ENCODE measurements at places on chromosomes 3 and 15.

GRCh38 chr3:8755564-8756237 lies 13.7 kb downstream of the OXTR start:
- no peak for DNase-seq

DNA sequence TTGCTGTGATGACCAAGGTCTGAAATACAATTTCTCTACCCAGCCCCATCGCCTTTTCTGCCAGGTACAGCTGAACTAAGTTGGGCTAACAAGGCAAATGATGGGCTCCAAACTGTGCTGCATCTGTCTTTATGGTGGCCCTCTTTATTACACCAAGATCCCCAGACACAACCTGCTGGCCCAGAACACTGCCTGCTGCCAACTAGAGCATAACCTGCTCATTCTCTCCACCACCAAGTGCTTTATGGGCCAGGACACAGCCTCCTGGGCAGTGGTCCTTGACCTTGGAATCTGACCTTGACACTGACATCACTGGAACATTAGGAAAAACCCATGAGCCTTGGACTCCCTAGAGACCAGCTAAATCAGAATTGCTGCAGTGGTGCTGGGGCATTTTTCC lies 3.3 kb downstream of the LINS1 start:
- DNase-seq: no peak

DNA sequence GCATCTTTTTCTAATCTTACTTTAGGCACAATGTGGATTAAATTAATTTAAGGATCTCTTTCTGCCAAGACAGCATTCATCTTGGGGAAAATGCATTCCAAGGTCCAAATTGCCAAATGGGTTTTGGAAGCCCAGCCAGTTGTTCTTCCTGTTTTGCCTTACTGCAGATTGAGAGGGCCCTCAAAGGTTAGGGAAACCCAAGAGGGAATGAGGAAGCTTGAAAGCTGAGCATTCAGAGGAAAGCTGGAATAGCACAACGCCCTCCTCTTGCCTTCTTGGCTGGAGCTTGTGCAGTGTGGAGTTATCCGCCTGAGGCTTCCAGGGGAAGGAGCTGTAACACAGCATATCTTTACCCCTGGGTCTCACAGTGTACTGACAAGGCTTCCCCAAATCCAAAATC lies 18.2 kb upstream of the SACM1L start:
- DNase-seq: peak; percentile 63

- DNase-seq: no peak
Measured at GRCh38 chr3:38312356-38312755, 30.3 kb downstream of the SLC22A14 start.

- no peak for DNase-seq
Measured at GRCh38 chr15:100058458-100058857, 283.3 kb downstream of the ADAMTS17 start.

DNA sequence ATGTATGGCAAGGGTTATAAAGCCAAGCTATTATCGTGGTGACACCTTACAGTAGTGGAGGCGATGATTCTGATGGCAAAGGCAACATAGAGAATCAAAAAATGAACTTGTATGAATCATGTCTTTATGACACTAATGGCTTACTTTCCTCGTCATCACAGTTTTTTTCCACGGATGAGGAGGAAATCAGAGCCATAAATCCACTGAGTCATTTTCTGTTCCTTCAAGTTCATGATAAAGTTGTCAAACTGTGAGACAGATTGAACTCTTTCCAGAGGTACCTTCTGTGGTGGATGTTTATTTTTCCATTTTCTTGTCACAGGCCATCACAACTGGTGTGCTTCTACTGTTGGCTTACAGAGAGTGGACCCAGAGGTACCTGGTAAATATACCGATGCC lies 8.5 kb downstream of the TMEM212 start:
- DNase-seq: peak; percentile 53

DNA sequence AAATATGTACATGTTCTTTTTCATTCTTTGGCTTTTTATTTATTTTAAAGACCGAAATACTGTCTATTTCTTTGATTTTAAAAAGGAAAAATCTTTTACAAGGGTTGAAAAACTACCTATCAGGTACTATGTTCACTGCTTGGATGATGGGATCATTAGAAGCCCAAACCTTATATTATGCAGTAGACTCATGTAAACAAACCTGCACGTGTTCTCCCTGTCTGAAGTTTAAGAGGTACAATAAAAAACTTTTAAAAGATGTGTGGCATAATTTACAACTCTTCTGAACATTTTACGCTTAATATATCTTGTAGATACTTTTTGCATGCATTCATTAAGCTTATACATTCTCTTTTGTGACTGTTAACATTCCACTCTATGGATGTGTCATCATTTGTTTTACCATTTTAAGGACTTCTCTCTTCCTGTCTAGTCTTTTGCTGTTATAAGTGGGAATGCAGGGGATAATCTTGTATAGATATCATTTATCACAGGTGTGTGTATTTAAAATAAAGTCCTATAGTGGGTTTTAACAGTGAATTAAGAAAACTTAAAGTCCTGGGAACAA lies 6.2 kb downstream of the MGA start:
- DNase-seq: no peak

DNA sequence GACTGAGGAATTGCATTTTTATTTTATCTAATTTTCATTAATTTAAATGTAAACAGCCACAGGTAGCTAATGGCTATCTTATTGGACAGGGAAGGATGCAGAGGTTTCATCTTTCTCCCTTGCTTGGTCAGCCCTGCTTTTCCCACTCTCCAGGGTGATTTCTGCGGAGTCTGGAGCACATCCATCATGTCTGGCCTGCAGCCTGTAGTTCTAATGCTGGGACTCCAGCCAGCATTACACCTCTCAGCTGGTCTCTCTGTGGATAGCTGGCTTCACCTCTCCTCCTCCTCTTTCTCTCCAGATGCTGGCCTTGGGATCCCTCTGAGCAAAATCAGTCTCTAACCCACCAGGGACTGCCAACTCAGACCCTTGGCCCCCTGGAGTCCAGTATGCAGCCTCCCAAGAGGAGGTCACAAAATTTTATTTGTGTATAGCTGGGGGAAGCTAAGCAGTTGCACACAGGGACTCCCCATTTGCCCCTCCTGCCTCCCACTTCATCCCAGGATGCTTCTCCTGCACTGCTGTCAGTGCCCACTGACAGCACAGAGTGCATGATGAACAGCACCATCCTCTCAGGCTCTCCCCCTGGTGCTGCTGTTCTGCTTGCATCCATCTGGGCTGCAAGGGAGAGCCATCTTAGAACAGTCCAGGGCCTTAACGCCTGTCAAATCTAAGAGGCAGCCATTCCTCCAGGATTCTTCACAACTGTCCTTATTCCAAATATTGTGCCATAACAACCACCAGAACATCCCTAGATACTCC lies 1.7 kb downstream of the BFSP2 start:
- no peak for DNase-seq

GRCh38 chr3:166453478-166453877 lies 616.3 kb upstream of the BCHE start:
- DNase-seq: no peak

DNA sequence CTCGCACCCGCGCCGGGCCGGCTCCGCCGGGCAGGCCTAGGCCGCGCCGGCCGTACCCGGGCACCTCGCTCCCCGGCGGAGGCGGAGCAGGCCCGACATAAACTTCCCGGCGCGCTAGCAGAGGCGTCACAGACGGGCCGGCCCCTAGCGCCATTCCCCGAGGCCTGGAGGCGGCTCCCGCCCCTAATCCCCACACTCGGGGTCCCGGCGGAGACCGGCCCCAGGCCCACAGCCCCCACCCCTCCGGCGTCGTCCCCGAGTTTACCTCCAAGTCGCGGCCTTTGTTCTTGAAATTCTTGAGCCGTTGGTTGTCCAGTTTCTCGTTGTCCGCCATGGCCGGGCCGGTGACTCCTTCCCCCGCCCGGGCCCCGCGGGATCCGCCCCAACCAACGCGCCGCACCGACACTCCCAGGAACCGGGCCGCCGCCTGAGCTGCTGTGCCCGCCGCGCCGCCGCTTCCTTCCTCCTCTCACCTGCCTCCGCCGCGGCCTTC lies 376 bp downstream of the KPNA4 start:
- DNase-seq: peak; percentile 70

DNA sequence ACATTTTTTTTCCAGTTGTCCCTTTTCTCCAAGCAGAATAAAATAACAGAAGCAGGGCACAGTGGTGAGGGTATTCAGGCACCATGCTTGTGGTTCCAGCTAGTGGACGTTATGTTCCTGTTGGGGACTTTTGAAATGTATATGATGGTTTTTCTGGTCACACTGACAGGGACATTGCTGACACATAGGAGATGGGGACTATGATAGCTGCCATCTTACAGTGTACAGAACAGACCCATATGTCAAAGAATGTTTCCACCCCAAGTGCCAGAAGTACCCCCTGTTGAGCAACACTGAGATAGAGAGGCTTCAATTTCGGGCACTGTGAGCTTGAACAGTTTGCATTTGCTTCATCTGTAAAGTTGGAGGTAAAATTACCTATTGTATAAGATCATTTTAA lies 38.6 kb downstream of the MCTP2 start:
- no peak for DNase-seq

GRCh38 chr3:66762916-66763693 lies 235.0 kb upstream of the KBTBD8 start:
- DNase-seq: no peak

DNA sequence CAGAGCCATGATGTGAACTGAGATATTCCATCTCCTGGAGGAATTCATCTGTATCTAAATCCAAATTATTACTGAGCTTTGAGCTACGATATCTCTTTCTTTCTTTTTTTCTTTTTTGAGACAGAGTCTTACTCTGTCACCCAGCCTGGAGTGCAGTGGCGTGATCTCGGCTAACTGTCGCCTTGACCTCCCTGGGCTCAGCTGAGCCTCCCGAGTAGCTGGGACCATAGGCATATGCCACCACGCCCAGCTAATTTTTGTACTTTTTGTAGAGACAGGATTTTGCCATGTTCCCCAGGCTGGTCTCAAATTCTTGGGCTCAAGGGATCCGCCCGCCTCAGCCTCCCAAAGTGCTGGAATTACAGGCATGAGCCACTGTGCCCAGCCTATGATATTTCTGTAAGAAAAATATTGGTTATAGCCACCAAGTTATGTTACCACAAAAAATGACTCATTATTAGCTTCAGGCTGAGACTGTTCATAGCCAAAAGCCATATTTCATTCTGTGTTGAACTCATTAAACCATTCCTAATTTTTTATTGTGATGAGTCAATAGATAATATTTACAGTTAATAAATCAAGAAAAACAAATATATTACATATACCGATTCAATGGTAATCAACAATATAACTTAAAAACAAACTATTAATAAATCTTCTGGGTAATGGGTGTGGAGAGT lies 27.1 kb upstream of the SLC30A4 start:
- DNase-seq: no peak

DNA sequence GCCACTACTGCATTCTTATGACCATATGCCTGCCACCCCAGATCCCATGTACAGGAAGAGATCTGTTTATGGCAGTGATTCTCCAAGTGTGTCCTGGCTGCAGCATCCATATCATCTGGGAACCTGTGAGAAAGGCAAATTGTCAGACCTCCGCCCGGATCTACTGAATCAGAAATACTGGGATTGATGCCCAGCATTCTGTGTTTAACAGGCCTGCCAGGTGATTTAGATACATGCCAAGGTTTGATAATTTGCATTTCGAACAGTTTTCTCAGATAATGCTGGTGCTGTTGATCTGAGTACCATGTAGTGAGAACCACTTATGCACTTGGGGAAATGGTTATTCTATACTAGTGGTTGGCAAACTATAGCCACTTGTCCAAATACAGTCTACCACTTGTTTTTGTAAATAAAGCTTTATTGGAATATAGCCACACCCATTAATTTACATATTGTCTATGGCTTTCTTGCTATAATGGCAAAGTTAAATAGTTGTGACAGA lies 165.4 kb downstream of the SSR3 start:
- DNase-seq: no peak

DNA sequence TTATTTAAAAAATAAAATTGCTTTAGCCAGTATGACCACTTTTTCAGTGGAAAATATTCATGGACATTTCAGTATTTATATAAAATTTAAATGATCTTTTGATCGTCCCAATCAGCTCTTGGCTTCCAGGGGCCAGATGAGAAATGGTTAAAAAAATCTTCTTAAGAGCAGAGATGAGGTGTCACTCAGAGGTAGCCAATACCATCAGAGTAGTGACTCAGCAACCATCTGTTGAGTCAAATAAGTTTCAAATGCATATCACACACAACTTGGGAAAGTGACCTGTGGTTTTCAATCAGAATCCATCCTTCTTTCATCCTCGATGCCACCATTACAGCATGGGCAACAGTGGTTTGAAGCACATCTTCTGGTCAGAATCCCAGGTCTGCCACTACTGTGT lies 958.8 kb upstream of the NR2F2 start:
- DNase-seq: no peak

GRCh38 chr15:69096626-69097025 lies 63.8 kb upstream of the GLCE start:
- no peak for DNase-seq

DNA sequence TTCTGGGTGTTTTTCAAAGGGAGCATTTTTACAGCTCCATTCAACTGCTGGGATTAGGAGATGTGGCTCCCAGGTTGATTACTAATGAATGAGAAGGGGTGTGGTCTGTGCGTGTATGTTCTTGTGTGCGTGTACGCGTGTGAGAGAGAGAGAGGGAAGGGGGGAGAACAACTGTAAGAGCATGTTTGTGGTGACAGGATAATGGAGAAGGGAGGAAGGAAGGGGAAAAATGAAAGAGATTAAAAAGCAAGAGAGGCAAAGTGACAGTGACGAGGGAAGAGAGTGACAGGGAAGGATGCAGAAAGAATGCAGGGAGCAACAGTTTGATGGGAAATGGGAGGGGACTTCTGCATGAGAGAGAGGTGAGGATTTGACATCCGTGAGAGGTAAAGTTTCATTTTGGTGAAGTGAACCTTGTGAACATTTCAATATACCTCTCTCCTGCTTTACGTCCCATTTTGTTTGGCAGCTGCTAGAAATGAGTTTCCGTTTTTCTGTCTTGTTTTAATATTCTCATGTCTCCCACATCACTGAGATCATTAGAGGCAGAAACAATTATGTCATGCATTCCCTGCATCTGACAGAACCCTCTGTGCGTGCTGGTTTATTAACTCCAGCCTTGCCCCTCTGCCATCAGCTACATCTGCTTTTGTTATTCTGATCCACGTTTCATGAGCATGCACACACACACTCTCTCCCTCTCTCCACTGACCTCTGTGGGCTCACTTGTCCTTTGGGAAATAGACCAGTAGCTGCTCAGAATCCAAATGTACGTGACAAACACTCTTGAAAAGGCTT lies 161.6 kb downstream of the GAP43 start:
- peak; percentile 16 for DNase-seq
